Pulmonary artery endothelial cell (primary cell): ENCODE measurements at places on chromosomes 2 and 18. TPM values are rescaled to one million over a fixed set of nuclear protein-coding genes. Genes with fewer than 3 reads are reported as not detected.

The IL37 gene
- total RNA-seq, result not detected in 2 replicates

The ARHGAP15 gene
- not detected in 2 replicates for total RNA-seq

The MYO7B gene
- 0.07 and 1.5 TPM in 2 replicates for total RNA-seq

The DUSP2 gene
- total RNA-seq, result 0.42 and 0.53 TPM in 2 replicates

The DQX1 gene
- not detected in 2 replicates for total RNA-seq

The ZDBF2 gene
- total RNA-seq, result 9.0 and 12.1 TPM in 2 replicates

The GCFC2 gene
- total RNA-seq, result 16.8 and 21.1 TPM in 2 replicates

The KCNG2 gene
- not detected in 2 replicates for total RNA-seq

The FEV gene
- total RNA-seq, result not detected in 2 replicates

The CNDP2 gene
- 100 and 129 TPM in 2 replicates for total RNA-seq

The UPP2 gene
- not detected in 2 replicates for total RNA-seq
